ENCODE measurements at places on chromosomes 4 and X.

DNA sequence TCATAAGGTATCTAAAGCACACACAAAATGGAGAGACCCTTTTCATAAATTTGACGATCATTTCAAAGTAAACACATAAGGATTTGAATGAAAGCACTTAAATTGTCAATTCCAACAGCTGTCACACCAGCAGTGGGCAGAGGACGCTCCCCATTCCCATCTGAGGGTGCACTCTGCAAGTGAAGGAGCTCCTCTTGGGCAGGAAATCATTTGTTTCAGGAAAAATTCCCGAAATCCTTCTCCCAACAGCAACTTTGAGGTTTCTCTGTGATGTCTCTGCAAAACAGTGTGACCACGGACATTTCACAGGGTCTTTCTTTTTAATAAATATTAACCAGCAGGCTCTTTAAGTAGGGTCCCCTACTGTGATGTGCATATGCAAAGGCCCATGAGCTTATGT is 111.0 kb downstream of the EPHA5 start:
- DNase-seq, result no peak

GRCh38 chr4:2281575-2282343 is 19.9 kb upstream of the MXD4 start:
- peak; percentile 57 for DNase-seq

- DNase-seq, result no peak
Measured at GRCh38 chr4:138897811-138898226, 117.8 kb upstream of the NOCT start.

- DNase-seq, result no peak
Measured at GRCh38 chr4:31998807-31999206, 1278.6 kb downstream of the PCDH7 start.

GRCh38 chrX:66050140-66050569 is 10.3 kb upstream of the VSIG4 start:
- DNase-seq, result no peak

- no peak for DNase-seq
Measured at GRCh38 chr4:71814433-71814832, 30.6 kb upstream of the GC start.

GRCh38 chr4:7530932-7531639 is 96.4 kb upstream of the PSAPL1 start:
- no peak for DNase-seq

- DNase-seq, result no peak
Measured at GRCh38 chr4:120963449-120963848, 40.9 kb upstream of the PRDM5 start.

DNA sequence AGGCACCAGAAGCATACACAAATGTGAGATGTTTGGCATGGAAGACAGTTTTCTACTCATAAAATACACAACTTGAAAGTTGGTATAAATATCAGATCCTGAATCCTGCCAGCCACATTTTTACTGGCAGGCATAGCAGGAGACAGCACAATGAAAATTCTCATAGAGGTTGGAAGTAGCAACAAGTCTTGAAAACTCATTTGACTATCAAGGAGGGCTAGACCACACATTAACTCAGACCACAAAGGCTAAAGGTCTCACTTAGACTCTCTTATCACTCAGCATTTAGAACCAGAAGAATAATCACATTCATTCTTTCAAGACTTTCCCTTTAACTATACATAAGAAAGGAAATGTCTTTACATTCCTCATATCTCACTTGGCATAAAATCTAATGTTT is 56.5 kb downstream of the SORBS2 start:
- DNase-seq, result no peak

GRCh38 chr4:113016377-113016776 is 33.1 kb upstream of the ANK2 start:
- no peak for DNase-seq

GRCh38 chr4:4914965-4915845 is 55.7 kb downstream of the MSX1 start:
- no peak for DNase-seq

DNA sequence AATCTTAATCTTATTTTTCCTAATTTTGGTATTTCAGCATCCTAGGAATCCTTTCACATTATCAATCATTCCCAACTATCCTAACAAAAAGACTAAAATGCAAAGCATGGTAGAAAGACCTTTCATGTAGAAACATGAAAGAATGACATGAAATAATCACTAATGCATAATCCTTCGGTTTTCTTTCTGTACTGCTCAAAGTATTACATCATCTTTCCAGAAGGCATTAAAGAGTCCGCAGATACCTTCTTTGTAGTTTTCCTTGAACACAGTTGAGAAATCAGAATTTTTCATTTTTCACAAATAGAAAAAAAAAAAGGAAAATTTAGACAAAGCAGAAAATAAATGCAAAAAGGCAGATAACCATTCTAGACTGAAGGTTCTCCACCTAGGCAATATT is 11.5 kb downstream of the RCHY1 start:
- DNase-seq, result no peak

DNA sequence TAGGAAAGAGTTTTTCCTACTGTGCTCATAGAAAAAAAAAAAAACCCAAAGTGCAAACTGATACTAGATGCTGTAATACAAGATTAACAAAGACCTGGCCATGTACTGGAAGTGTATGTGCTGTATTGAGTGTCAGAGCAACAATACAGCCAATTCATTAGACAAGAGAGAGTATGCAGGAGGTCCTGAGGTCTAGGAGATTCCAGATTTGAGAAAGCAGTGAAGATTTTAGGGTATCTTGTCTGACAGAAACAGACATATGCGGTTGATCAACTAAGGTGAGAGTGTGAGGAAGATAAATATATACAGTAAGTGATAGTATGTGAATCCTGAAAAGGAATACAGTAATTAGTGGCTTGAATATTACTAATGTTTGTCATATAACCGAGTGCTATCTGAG is 3.0 kb downstream of the GPR174 start:
- DNase-seq, result no peak

- no peak for DNase-seq
Measured at GRCh38 chrX:124573468-124573867, 227.1 kb downstream of the SH2D1A start.

- DNase-seq, result no peak
Measured at GRCh38 chr4:131309628-131310027, 1839.5 kb upstream of the PCDH10 start.

DNA sequence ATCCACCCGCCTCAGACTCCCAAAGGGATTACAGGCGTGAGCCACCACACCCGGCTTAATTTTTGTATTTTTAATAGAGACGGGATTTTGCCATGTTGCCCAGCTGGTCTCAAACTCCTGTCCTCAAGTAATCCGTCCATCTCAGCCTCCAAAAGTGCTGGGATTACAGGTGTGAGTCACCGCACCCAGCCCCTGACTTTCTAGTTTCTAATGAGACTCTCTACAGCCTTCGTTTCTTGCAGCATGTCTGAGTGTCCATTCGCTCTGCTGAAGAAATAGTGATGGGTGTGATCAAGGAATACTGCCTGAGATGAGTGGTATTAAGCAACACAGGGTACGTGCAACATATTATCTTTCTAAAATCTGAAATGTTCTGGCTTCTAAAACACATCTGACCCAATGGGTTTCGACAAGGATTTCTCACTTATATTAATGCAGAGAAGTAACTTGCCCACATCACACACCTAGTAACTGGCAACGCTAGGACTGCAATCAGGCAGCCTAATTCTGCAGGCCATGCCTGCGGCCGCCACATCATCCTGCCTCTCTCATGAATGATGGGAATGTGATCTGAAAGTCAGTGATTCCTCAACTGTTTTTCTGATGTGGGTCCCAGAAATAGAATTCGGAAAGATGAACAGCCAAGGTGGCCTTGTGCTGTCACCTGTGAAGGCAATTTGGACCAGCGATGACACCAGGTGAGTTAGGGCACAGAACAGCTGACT is 74.3 kb downstream of the RBM47 start:
- no peak for DNase-seq

DNA sequence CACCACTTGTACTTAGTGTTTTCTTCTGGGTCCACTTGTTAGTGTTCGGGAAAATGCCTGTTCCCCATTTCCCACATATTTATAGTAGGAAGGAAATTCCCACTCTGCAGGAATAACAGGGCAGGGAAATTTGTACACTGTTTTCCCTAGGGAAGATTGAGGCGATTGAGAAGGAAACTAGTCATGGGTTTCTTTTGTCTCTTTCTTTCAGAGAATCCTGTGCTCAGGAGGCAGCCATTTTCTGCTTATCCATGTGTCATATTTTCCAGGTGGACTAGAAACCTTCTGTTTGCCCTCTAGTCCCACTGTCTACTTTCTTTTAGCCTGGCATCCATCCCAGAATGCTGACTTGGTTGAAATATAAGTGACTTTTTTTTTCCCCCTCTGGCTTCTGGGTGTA is 299.1 kb upstream of the ANKRD50 start:
- DNase-seq, result no peak

DNA sequence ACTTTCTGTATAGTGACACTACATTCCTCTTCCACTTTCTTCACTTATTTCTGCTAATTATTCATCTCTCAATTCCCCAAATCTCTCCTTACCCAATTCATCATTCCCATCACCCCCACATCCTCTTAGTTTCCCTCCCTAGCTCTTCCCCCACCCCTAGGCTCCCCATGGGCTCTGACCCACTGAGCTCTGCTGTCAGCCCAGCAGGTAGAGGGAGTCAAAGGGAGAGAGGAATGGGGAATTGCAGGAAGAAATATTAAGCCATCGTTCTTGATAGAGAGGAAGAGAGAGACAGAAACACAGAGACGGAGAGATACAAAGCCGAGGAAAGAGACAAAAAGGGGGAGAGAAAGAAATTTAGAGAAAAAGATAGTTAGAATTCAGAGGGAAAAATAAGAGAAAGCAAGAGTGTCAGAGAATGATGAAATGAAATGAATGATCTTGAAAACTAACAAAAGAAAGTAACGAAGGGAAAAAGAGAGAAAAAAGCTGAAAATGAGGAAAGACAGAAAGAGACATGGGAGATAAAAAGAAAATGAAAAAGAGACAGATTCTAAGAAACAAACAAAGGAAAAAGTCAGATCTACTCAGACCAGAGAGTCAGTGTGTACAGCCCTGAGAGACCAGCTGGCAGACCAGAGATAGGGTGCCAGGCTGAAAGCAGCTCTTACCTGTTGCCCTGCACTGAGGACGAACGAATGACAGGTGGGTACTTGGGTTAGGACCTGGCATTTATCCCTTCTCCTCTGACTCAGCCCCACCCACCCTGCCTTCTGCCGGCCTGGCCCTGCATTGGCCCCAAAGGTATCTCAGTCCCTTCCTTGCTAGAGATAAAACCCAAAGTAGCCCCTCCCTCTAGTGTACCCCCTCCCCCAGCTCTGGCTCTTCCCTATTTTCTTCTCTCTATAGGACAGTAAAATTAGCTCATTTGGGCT is at the start of gene ALAS2:
Gene ALAS2, minus strand, starts transcription at position 707 of the 935 bp plus-strand sequence. CDS start 4,977 bp downstream, outside the sequence.
- no peak for DNase-seq

GRCh38 chr4:5280828-5281227 is 229.5 kb downstream of the STK32B start:
- DNase-seq, result no peak

- DNase-seq, result no peak
Measured at GRCh38 chr4:147015491-147015890, 69.8 kb upstream of the TTC29 start.
